Stimulated activated CD4-positive, alpha-beta T cell treated with anti-CD3 and anti-CD28 coated beads, Interleukin-15, amount 100 ng/mL, for 1 hour (primary cell): ENCODE measurements at places on chromosomes 4 and X.

- DNase-seq: no peak
Observed at GRCh38 chr4:171962110-171962509, 148.9 kb downstream of the GALNTL6 start.

- DNase-seq: no peak
Observed at GRCh38 chrX:16137416-16138107, 14.2 kb downstream of the GRPR start.

DNA sequence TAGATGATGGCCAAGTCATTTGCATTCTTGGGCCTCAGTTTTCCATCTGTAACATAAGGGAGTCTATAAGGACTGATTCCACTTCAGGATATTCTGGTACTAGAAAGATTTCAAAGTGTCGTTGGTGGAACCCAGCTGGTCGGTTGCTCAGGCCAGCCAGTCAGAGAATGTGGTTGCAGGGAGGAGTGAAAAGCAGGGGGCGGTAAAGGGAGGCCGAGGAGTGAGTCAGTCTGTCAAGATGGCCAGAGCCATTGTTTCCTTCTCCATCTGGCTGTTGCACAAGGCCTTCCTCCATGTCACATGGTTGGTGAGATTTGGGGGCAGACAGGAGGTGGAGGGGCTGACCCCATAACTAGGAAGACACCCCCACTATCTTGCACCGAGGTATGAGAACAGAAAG is 38.2 kb downstream of the STARD8 start:
- no peak for DNase-seq

DNA sequence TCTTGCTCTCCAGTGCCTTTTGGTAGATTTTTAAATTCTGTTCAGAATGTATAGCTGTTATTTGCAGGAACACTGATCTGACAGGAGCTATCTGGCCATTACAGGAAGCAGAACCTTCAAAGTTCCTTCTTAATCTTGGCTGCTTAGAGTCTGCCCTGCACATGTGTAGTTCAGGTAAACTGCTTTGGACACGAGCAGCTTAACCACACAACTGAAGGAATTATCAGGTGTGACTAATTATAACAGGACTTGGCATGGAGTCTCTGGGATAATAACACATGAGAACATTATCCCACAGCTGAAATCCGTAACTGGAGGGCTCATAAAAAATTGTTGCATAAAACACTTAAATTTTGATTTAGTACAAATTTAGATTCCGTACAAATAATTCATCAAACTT is 11.6 kb upstream of the ING2 start:
- DNase-seq: no peak

DNA sequence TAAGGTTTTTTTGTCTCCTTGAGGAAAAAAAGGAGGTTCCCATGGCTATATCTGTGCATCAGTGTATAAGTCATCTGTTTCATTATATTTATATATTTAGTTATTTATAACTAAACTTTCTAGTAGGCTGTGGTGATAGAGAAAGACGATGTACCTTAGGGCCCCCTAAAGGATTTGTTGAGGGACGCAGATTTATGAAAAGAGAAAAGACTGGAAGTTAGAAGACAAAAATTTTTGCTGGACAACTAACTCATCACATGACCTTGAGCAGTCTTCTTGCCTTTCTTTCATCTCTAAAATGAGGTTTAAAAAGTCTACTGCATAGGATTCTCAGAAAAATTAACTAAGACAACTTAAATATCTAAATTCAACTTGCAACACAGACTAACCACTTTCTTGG is 6.1 kb downstream of the GASK1B start:
- DNase-seq: no peak

GRCh38 chr4:25792200-25792791 is 70.5 kb downstream of the SEL1L3 start:
- DNase-seq: no peak

DNA sequence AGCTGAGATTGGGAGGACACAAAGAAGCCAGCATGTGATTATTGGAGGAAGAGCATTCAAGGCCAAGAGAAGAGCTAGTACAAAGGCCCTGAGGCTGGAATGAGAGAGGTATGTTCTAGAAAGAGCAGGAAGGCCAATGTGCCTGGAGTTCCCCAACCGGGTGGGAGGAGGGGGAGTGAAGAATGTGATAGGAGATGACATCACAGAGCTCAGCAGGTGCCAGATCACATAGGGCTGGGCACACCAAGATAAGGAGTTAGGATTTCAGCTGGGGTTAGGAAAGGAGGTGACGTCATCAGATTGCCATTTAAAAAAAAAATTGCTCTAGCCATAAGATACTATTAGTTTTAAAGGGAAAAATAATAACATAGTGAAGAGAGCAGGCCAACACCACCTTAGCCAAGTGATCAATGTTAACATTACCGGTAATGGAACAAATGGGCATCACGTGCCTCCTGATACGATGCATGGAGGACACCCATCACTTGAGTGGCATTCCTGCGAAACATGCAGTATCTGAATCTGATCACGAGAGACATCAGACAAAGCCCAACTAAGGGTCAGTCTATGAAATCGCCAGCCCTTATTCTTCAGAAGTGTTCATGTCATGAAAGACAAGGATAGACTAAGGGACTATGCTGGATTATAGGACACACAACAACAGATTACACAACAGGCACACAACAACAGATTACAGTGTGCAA is 344.3 kb downstream of the BCOR start:
- DNase-seq: no peak

DNA sequence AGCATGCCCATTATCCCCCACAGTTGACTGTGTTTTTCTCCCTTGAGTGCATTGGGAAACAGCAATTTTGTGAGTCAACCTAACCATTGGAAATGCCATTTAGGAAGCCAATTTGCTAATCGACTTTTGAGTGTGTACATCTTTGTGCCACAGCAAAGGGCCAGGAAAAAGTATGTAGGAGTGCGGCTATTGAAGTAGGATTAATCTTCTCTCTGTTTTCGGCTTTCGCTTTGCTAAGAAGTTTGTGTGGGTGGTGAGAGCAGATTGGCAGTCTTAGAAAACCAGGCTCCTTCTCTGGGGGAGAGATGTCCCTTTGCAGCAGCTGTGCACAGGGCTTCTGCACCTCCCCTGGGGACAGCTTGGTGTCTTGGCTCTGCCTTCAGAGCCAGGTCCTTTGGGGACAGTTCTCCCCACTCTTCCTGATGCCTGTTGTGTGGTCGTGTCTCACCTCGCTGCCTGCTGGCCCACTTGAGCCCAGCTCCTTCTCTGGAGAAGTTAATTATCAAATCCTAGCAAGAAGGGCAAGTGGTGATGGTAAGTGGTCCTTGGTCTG is 74.5 kb downstream of the GEMIN8 start:
- DNase-seq: no peak

GRCh38 chrX:133417364-133417763 is 2.1 kb upstream of the GPC4 start:
- DNase-seq: no peak
